ENCODE measurements at places on chromosomes 1 and 21.

DNA sequence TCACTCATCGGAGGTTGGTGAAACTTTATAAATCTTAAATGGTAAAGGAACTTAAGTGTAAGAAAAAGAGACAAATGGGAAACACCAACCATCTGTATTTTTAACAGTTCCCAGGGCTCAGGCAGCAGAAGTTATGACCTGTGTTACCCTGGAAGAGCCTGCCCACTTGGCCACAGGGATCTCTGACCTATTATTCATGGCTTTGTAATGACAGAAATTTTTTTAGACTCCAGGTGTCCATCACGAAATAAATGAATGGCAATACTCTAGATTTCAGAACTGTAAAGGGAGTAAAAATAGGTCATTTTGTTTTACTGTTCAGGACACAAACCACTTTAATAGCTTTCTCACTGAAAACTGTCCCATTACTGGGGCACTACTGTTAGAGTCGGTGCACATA is 389.8 kb downstream of the VAV3 start:
- no peaks in the 10 kb centered on the region for H3K4me1 ChIP-seq
- H3K36me3 ChIP-seq = peaks cover 2% of the 10 kb centered on the region
- no peak overlapping the region for H3K4me3 ChIP-seq
- no peak overlapping the region for H3K27ac ChIP-seq
- no peak for DNase-seq

DNA sequence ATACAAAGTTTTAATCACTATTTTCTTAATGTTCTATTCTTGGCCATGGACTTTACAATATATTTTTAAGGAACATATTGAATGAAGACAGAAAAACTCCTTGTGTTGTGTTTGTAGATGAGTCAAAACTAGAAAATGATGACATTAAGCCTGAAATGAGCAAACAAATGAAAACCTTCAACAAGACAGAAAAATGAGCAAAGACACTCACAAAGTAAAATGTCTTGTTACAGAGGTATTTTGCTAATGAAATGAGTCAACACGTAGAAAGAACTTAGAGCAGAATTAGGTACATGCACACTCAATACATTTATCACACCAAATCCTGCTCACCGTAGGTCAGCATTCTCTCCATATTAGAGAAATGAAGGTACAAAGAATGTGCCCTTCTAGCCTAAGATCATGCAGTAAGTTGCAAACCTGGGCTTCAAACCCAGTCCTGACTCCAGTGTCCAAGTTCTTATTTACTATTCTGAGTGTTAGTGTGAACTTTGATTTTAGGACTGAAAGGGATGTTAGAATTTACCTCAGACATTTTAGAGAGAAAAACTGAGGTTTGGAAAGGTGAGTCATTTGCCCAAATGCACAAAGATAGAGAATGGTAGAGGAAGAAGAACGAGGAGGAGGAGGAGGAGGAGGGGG is 133.9 kb upstream of the SGIP1 start:
- peaks cover 49% of the 10 kb centered on the region for H3K4me1 ChIP-seq
- no peak for DNase-seq
- peak overlapping the region; percentile 91 for H3K27ac ChIP-seq
- no peaks in the 10 kb centered on the region for H3K36me3 ChIP-seq
- H3K4me3 ChIP-seq = no peak overlapping the region
- no peaks in the 10 kb centered on the region for H3K27me3 ChIP-seq

DNA sequence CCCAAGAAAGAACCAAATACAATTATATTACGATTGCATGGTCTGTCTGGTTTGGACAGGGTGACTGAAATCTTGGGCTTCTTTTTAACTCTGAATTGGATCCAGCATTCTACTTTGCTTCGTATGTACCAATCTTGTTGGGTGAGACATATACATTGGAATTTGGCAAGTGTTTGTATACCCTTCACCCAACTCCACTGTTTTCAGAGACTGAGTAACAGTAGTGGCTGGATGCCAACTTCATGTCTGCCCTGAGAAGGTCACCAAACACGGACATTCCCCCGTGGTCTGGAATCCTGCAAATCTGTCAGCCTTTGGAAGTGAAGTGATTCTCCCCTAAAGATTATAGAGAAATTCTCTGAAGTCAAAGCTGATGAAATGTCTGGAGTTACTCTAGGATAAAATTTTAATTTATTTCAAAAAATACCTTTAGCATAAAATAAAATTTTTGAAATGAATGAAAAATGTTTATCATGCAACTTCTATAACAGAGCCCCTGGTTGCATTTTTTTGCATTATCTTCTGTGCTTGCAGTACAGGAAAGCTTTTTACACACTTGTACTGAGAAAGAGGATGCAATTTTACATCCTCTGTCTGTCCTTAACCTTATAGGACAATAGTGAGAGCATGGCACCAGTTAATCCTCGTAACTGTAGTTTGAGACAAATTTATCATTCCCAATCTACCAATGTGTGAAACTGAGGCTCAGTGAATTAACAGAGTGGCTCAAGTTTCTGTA is 201.8 kb downstream of the DISC1 start:
- DNase-seq = no peak
- H3K4me1 ChIP-seq = no peaks in the 10 kb centered on the region
- H3K4me3 ChIP-seq = no peak overlapping the region
- H3K27ac ChIP-seq = no peak overlapping the region

GRCh38 chr1:181482521-181483284 is 614 bp upstream of the CACNA1E start:
- peaks cover 24% of the 10 kb centered on the region for H3K4me1 ChIP-seq
- DNase-seq = peak; percentile 55
- H3K27ac ChIP-seq = no peak overlapping the region
- peaks cover 87% of the 10 kb centered on the region for H3K27me3 ChIP-seq
- no peaks in the 10 kb centered on the region for H3K36me3 ChIP-seq

DNA sequence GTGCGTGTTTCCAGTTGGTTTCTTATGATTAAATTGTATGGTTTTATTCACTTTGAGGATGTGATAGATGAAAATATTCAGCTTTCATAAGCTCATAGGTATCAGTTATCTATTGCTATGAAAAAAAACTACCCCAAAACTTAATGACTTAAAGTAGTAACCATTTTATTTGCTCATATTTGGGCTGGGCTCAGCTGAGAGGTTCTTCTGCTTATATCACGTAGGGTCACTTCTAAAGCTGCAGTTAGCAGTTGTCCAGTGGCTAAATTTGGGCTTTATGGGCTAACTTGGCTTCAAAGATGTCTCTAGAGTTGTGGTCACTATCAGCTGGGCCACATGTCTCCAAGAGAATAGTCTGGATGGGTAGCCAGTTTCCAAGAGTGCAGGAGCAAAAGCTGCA is 206.4 kb upstream of the LYPLAL1 start:
- H3K4me3 ChIP-seq = no peak overlapping the region
- H3K27me3 ChIP-seq = no peaks in the 10 kb centered on the region
- DNase-seq = no peak
- no peak overlapping the region for H3K27ac ChIP-seq
- H3K36me3 ChIP-seq = no peaks in the 10 kb centered on the region

DNA sequence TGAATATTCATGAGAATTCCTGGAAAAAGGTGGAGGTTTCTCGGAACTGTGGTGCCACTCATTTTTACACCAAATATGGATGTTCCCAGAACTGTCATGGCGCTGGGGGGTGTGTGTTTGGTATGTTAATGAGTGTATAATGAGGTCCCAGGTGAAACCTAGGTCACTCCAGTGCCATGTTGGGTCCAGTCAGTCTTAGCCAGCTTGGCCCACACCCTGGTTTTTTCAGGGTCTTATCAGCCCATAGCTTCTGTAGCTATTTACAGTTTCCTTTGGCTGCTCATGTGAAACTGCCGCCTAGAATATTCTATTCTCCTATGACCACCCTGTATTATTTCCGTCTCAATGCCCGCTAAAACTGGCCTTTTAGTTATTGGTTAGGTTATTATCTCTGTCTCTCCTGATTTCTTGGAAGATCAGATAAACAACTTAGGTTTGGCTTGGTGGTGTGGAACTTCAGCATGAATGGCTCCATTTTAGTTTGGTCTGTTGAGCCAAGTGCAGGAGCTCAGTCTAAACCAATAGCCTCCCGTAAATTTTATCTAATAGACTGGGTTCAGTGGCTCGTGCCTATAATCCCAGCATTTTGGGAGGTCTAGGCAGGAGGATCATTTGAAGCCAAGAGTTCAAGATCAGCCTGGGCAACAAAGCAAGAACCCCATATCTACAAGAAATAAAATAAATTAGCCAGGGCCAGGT is 42.1 kb upstream of the EDARADD start:
- H3K36me3 ChIP-seq = no peaks in the 10 kb centered on the region
- no peaks in the 10 kb centered on the region for H3K4me1 ChIP-seq
- no peak for DNase-seq
- peaks cover 21% of the 10 kb centered on the region for H3K27me3 ChIP-seq
- no peak overlapping the region for H3K4me3 ChIP-seq

- H3K36me3 ChIP-seq = no peaks in the 10 kb centered on the region
- H3K27ac ChIP-seq = no peak overlapping the region
- no peak for DNase-seq
- H3K4me1 ChIP-seq = no peaks in the 10 kb centered on the region
Measured at GRCh38 chr1:90802622-90803021, 85.5 kb upstream of the BARHL2 start.

GRCh38 chr21:37593015-37593414 is 226.4 kb downstream of the DYRK1A start:
- no peaks in the 10 kb centered on the region for H3K36me3 ChIP-seq
- H3K4me3 ChIP-seq = no peak overlapping the region
- no peak overlapping the region for H3K27ac ChIP-seq
- H3K27me3 ChIP-seq = peaks cover 1% of the 10 kb centered on the region
- no peaks in the 10 kb centered on the region for H3K4me1 ChIP-seq
- DNase-seq = no peak

GRCh38 chr1:6343506-6344405 is 49.8 kb downstream of the ACOT7 start:
- peak; percentile 66 for DNase-seq
- H3K36me3 ChIP-seq = peaks cover 31% of the 10 kb centered on the region
- peaks cover 12% of the 10 kb centered on the region for H3K4me1 ChIP-seq
- H3K27me3 ChIP-seq = no peaks in the 10 kb centered on the region

Data from activated T-cell treated with anti-CD3 and anti-CD28 coated beads, Interleukin-2, amount 50 U/mL, for 24 hours (primary cell).